ENCODE measurements at places on chromosomes 7 and 10.

DNA sequence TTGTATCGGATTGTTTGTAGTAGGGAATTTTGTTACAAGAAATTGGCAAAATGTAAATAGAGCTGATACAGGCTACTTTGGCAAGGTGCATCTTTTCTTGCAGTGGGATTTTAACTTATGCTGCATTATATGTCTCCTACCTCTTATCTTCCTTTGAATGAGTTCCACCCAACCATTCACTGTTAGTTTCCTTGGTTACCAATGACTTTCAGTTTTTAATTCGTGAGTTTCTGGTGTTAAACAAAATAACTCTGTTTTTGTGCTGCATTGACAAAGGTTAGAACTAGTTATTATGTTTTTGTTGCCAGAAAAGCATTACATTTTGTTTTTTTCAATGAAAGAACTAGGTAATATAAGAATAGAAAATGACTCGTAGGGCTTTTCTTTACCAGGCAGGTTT, 327.2 kb downstream of the LHFPL3 start:
- DNase-seq = no peak

- DNase-seq = no peak
Measured at GRCh38 chr7:620056-620455, 100.4 kb upstream of the PDGFA start.

- no peak for DNase-seq
Measured at GRCh38 chr7:92436612-92437445, 10.5 kb upstream of the GATAD1 start.

- DNase-seq = no peak
Measured at GRCh38 chr7:157474685-157475084, 137.9 kb downstream of the DNAJB6 start.

GRCh38 chr7:391411-391951, 101.5 kb downstream of the FOXL3 start:
- DNase-seq = no peak

DNA sequence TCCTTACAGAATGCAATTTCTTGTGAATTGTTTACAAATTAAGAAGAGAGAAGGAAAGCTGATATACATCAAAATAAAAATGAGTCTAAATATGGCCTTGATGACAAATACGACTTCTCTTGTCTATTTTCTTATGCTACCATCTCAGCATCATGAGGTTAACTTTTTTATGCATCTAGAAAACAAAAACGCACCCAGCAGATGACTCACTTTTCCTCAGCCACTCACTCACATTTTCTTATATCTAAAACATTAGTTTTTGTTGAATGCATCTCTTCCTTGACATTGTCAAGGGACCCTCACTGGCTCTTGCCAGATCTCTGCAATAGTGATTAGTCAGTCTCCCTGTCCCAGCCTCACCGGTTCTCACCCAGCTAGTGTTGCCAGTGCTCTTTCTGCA, 256.4 kb upstream of the SLC26A5 start:
- DNase-seq = no peak

- no peak for DNase-seq
Measured at GRCh38 chr10:118753331-118754228, 1.2 kb downstream of the CACUL1 start.

DNA sequence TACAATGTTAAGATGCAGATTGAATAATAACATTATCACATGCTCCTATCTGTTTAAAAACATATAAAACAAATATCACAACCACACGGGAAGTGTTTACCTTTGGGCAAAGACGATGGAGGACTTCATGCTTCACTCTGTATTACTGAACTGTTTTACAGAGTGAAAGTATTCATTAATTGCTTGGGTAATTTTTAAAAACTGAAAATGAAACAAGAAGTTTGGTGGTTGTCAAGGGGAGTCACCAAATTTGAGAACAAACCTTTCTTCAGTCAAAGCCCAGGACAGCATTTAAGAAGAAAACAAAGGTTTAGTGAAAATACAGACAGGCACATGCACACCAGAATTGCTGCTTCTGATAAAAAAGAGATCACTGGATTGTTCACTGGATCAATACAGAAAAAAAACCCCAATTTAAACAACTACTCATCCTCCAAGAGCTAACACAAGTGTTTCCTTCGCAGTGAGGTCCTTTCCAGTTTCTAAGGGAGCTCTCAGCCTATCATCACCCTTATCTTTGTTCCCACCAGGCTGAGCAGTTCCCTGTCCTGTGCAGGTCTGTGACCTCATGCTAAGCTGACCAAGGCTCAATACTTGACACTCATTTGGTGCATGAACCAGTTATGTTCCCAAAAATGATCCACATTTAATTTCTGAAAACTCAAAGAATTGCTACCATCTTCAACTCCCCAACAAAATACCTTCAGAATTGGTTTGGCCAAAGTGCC, 8.8 kb downstream of the PARP12 start:
- no peak for DNase-seq

DNA sequence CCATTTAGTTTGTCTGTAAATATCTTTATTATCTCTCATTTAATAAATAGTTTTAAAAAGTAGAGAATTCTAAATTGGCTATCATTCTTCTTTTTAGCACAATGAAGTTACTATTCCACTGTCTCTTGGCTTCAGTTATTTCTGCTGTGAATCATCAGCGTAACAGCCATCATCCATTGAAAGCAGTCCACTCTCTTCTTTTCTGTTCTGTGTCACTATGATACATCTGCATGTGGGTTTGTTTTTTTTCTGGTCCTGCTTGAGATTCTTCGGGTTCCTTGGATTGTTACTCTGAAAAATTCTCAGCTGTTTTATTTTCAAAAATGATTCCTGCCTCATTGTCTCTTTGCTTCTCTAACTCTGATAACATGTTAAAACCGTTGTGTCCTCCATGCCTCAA, 52.5 kb downstream of the CSGALNACT2 start:
- no peak for DNase-seq
